ENCODE measurements at places on chromosomes 12 and 14.

GRCh38 chr12:27198036-27198435 lies 46.0 kb upstream of the STK38L start:
- no peak for DNase-seq

- no peak for DNase-seq
Observed at GRCh38 chr12:114626-115211, 48.2 kb downstream of the IQSEC3 start.

- no peak for DNase-seq
Observed at GRCh38 chr14:22493753-22494152, 95.3 kb downstream of the DAD1 start.

- DNase-seq, result no peak
Observed at GRCh38 chr14:53999061-53999488, 42.5 kb upstream of the BMP4 start.

DNA sequence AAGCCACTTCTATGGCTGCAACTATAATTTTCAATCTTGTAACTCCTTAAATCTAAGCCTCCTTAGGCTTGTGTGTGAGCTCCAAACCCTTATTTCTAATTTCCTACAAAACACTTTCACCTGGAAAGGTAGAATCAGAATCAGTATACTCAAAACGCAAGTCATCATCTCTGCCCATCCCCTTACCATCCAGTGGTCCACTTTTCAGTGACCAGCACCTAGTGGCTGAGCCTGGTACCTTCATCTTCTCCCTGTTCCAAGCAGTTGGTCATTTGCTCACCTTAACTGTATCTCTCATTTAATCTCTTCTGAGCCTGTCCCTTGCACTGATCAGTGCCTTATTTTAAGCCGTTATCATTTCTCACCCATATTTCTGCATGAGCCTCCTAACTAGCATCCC lies 107.9 kb downstream of the PPM1H start:
- DNase-seq, result no peak

- no peak for DNase-seq
Observed at GRCh38 chr12:12671850-12672660, 23.9 kb downstream of the GPR19 start.

DNA sequence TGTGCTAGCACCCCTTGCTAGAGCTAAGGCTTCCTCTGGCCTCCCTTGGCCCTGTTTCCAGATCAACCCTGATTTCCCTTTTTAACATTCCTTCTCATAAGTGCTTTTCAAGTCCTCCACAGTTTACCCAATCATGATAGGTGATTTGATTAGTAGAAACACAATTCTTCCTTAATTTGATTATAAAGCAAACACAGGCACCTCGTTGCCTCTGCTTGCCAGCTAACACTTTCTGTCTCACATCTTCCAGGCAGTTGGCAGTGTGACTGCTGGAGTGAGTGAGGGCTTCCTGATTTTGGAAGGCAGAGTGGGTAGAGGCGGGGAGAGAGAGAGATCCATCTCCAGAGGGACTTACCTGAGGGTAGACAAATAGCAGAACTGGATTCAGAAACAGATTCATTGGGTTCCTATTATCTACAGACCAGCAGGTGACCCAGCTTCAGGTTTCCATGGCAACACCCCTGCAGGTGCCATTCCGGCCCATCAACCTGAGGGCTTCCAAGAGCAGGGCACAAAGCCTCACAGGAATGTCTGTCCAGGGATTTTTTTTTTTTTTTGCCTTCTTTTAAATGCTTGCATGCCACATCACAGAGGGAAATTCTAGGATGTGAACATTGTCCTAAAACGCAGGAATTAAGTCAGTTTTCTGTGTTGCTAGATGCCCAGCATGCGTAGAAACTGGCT lies 77.7 kb downstream of the PLXNC1 start:
- DNase-seq, result no peak

DNA sequence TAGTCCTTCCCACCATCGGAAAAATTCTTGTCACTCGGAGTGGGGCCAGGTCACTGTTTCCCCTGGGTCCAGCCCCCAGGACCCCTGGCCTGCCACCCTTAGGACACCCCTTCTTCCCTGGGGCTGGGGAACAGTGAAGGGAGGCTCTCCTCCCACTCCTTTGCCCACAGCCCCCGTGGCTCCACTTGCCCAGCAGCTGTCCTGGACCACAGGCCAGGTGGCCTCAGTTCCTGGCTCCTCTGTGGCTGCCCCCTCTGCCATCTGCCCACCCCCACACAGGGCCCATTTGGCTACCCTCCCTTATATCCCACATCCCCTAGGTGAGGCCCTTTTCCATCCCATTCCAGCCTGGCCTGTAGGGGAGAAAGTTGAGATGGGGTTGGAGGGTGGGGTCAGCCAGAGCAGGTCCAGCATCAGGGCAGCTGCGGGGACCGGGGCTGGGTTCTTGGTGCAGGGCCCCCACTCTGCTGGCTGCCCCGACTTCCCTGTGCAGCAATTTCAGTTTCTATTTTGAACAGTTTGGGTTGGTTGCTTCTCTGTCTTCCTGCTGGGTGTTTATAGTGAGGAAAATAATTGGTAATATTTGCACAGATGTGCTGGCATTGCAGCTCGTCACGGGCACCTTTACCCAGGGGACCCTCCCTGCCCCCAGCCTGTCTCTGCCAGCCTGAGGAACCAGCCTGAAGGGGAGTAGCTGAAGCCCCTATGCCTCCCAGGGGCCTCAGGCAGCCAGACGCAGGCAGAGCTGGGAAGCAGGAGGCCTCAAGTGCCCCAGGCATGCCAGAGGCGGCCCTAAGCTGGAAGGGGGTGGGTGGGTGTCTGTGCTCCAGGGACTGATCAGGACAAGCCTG lies 23.4 kb downstream of the SYNDIG1L start:
- no peak for DNase-seq

- DNase-seq, result no peak
Observed at GRCh38 chr12:88453323-88453722, 126.9 kb downstream of the KITLG start.

GRCh38 chr12:97046901-97047300 lies 139.8 kb downstream of the NEDD1 start:
- DNase-seq, result no peak

DNA sequence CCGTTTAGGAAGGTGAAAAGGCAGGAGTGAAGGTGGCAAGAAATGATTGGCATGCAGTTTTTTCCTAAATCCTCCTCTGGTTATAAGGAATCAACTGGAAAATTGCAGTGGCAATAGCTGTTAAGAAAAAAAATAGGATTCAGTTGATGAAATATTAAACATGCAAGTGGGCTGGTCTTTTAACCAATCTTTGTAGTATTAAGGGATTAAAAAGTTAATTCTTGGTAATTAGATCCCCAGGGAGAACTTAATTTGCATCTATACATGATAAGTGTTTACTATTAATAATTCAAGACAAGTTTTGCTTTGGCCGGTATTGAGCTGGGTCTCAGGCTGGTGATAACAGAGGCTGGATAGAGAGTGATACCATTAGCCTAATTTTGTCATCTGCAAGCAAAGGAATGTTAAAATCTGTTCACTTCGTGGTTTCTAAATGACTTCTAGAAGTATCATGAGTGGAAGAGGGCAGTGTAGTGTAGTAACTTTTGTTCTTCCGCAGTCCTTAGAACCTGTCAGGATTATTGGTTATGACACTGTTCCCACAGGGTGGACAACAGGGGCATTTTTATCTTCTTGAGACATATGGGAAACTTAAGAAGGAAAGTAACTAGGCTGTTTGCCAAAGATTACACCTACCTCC lies 118.5 kb downstream of the PRKCH start:
- DNase-seq, result no peak

GRCh38 chr12:8594072-8594471 lies 18.6 kb downstream of the AICDA start:
- no peak for DNase-seq

GRCh38 chr12:14577344-14577743 lies 9.7 kb upstream of the PLBD1 start:
- no peak for DNase-seq

DNA sequence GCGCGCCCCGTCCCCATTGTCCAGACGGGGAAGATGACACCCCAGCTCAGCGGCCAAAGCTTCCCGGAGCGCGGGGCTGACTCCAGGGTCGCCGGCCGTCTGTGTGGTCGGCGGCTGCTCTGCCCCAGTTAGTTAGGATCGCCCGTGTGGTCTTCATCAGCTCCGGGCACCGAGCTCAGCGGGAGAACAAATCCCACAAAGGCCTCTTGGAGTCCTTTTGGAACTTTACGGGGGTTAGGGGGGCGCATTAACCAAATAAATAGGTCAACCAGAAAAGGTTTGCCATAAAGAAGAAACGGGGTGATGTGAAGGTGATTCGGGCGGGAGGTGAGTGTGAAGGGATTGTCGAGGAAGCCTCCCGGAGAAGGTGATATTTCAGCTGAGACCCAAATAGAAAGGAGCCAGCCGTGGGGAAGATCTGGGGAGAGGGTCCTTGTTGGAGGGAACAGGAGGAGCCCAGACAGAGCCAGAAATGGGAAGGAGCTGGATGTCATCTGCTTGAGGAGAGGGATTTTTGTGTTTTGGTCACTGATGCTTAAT lies 697 bp downstream of the ATP6V0A2 start:
- DNase-seq, result no peak

DNA sequence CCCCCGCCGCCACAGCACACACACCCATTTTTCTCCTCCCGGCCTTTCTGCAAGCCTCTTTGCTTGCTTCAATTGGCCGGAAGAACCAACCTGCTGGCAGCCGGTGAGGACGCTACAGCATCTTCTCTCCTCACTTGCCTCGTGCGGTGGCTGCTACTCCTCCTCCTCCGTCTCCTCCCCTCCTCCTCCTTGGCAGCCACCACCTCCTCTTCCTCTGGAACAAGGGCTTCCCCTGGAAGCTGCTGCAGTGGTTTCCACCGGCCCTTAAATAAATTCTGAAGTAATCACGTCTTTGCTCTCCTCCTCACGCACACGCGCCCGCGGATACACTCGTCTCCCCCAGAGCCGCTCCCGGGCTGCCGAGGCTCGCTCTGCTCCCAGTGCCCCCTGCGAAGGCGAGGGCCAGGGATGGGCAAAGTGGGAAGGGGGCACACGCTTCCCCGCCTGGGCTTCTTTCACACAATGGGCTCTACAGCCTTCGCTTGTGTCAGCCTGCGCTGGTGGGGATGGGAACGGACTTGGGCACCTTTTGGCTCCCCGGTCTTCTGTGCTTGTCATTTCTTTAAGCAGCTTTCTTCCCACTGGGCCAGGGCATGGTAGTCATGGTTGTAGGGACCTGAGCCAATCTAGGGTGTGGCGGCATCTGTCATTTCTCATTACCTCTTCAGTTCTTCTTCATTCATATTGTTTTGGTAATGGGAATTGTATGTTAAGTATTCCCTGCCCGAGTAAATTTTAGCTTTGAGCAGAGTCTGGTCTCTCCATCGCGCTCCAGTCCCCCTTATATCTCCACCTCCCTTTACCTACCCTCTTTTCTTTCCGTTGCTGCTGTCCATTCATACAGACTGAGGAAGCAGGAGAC lies at the start of gene PPFIA2:
TSS of gene PPFIA2 (minus strand) at position 161 of the 862 bp plus-strand sequence.
- no peak for DNase-seq

DNA sequence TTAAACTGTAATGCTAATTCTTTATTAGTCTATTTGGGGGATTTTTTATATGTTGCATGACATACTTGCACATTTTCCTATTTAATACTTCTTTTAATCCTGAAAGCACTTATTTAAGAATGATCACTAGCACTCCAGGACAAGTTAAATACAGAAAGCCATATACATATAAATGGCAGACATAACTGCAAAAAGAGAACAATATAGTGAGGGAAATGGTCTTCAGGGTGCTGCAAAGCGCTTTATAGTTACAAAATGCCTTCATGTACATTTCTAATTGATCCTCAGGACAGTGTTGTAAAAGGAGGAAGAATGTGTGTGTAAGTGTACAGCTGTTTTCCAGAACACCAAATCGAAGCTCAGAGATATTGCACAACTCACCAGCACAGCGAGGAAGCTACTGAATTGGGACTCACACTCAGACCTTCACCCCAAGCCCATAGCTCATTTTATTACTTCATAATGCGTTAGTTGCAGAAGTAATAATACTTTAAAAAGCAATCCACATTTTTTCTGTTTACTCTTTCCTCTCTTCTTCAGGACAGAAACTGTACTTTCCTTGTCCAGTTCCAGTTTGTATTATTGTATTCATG lies 428.2 kb downstream of the RAD51B start:
- DNase-seq, result no peak

DNA sequence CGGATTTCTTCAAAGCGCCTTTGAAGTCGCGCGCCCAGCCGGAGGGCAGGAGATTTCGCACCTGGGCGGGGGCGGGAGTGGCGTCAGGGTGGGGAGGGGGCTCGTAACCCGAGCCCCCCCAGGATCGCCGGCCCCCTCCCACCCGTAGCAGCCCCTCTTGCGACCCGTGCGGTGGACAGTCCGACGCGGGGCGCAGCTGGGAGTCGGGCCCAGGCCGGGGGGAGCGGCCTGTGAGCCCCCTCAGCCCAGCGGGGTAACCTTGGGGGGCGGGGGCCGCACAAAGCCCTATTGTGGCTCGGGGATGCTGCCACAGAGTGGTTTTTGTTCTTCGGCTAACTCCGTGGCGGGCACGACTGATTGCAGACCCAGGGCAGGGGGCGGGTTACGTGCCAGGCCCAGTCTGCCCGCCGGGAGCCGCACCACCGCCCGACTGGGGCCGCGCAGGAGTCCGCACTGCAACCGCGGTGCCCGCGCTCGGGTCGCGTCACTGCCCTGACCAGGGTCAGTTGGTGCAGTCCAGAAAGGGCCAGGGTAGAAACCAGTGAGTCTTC lies 4.2 kb upstream of the AAAS start:
- no peak for DNase-seq

- peak; percentile 75 for DNase-seq
Observed at GRCh38 chr12:55019784-55020183, at the start of gene NEUROD4. Gene NEUROD4, plus strand, starts transcription at chr12:55019974. Its CDS starts 6,466 bp downstream, at chr12:55026440.

- no peak for DNase-seq
Observed at GRCh38 chr14:65354715-65355114, 57.8 kb upstream of the FUT8 start.

- no peak for DNase-seq
Observed at GRCh38 chr12:74456431-74456830, 81.2 kb upstream of the ATXN7L3B start.

DNA sequence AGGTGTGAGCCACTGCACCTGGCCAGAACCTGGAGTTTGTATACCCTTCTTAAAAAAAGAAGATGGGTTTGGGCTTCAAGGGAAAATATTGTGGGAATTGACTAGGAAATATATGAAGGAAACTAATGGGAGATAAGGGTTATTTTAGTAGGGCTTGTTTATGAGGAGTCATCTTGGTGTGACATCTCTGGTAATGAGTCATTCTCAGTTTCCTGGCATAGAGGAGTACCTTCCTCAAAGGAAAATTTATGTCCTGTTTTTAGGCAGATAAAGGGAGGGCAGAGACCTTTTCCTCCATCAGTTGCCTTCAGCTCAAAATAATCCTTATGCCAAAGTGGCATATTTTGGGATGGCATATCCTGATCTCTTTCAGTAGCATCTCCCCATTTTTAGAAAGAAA lies 30.6 kb upstream of the NFKBIA start:
- DNase-seq, result no peak

- DNase-seq, result no peak
Observed at GRCh38 chr14:97387252-97387874, 590.2 kb downstream of the VRK1 start.

DNA sequence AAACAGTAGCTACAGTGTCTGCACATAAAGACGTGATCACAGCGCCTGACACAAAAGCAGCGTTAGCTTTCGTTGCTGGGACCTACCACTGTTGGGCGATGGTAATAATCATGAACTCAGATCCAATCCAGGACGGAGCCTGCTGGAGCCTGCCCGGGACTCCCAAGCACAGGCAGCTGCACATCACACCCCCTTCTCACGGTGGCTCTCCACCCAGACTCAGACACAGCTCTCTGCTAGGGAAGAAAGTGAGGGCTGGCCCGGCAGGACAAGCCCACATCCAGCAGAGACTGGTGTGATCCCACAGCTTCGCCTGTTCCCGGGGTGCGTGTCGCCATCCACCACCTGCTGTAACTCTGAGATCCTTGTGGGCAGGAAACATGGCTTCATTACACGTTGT lies 49.9 kb upstream of the FOXN3 start:
- DNase-seq, result no peak
